ENCODE measurements at places on chromosomes 11 and 22.

DNA sequence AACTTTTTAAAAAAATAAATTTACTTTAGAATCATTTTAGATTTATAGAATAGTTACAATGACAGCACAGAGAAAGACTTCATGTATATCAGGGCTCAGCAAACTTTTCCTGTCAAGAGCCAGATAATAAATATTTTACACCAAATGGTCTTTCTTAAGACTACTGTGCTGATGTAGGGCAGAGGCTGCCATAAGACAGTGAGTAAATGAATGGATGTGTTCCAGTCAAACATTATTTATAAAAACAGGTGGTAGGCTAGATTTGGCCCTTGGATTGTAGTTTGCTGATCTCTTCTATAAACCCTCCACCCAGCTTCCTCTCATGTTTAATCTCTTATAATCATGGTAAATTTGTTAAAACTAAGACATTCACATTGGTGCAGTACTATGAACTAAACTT, 33.0 kb downstream of the CECR2 start:
- DNase-seq = no peak

DNA sequence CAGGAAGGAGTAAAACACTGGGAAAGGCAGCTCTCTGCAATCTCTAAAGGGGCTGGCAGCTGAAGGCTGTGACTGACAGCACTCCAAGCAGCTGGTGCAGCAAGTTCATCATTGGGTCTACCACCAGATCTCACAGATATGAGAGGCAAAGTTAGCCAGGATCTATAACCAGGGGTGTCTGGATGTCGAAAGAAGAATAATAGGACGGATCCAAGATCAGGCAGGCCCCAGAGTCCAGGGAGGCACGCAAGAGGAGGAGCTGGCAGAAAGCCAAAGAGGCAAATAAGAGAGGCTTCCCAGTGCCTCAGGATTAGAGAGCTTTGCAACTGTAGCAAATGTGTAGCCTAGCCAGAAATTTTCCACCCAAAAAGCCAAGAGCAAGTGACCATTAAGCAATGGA, 77.1 kb downstream of the RBMXL2 start:
- no peak for DNase-seq

DNA sequence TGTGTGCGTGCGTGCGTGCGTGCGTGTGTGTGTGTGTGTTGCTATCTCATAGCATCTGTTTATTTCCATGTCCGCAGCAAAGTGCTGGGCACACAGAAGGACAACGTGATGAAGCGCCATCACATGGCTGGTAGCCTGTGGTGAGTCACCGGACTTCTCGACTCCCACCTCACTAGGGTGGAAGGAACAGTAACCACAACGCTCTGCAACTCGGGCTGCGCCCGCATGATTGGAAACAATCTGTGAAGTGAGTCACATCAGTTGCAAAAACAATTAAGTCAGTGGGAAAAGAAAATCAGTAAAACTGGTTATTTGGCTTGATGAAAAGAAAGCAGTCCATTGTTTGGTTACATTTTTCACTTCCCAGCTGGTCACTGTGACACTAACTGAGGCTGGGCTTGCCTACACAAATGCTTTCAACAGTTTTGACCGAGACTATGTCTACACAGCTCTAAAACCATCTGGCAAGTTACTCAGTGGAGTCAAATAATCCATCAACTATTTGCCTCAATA, 437.3 kb upstream of the CADM1 start:
- peak; percentile 95 for DNase-seq

DNA sequence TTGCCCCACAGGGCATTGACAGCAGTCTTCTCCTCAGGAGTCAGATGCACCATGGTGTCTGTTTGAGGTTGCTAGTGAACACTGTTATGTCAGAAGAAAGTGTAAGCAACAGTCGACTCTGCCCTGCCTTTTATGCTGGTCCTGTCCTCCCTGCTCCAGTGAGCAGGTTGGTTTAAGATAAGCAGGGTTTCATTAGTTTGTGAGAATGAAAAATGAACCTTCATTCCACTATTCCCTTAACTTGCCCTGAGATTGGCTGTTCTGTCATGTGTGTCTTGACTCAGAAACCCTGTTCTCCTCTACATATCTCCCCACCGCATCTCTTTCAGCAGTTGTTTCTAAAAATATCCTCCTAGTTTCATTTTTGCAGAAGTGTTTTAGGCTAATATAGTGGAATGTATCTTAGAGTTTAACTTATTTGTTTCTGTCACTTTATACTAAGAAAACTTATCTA, at the start of gene HBD:
TSS of gene HBD (minus strand) at position 103 of the 454 bp plus-strand sequence. CDS start at position 53, 50 bp downstream.
- no peak for DNase-seq

DNA sequence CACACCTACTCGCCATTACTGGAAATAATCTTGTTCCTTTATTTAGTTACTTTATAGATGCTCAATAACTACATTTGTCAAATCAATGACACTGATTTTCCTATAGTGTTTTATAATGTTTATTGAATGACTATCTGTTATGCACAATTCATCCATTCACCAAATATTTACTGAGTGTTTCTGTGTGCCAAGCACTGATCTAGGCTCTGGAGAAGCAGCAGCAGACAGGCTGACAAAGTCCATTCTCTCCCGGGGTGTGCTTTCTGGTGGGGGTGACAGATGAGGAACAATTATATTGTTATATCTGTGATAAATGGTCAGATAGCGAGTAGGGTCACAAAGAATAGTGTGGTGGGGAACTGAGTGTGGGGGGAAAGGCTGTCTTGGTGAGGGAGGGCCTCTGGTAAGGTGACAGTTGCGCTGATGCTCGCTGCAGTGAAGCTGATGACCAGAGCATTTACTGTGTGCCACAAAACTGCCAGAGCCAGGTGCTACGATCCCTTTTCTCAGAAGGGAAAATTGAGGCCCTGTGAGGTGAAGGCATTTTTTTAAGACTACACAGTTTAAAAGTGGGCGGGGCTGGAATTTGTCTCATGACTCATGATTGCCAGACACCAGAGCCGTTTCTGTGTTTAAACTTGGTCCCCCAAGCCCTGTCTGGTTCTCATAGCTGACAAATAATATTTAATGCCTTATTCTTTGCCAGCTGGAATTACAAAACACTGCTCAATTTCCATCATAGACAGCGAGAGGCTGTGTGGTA, 10.2 kb downstream of the PACS1 start:
- no peak for DNase-seq

DNA sequence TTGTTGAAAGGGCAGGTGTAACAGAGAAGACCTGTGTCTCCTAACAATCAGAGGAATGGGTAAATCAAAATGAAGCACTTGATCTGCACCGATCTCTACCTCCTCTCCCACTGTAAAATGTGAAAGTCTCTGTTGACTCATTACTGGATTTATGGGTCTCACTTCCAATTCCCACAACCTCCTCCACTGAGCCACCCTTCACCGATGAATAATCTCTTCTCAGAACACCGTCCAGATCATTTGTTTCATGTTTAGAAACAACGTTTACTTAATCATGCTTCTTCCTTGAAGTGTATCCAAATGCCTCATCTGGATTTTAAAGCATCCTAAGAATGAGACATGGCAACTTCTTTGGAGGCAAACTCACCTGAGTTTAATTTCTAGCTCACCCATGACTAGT, 643.6 kb downstream of the ETS1 start:
- no peak for DNase-seq

DNA sequence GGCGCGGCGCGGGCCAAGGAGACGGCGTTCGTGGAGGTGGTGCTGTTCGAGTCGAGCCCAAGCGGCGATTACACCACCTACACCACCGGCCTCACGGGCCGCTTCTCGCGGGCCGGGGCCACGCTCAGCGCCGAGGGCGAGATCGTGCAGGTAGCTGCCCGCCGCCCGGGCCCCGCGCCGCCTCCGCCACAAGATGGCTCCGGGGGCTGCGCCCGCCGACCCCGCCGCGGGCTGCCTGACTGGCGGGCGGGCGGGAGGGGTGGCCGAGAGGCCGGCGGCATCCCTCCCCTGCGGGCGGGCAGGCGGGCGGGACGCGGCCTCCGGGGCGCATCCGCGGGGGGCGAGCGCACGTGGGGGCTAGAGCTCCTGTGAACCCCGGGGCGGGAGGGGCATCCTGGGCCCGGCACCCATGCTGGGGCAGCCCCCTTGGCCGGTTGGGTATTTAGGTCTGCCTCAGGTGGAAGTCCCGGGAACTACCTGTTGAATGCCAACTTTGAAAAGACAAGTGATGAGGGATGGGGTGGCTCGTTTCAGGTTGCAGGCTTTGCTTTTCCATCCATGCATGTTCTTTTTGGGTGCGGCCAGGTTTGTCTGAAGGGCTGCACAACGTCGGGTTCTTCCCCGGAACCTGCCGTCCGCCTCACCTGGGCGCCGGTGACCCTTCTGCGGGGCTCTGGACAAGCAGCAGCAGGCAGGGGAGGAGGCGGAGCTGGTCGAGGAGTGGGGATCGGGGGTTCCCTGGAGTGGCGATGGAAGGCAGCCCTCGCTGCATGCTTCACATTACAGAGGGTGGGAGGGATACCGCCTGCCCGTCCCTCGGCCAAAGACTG, 760 bp downstream of the ZNRF3 start:
- DNase-seq = no peak

DNA sequence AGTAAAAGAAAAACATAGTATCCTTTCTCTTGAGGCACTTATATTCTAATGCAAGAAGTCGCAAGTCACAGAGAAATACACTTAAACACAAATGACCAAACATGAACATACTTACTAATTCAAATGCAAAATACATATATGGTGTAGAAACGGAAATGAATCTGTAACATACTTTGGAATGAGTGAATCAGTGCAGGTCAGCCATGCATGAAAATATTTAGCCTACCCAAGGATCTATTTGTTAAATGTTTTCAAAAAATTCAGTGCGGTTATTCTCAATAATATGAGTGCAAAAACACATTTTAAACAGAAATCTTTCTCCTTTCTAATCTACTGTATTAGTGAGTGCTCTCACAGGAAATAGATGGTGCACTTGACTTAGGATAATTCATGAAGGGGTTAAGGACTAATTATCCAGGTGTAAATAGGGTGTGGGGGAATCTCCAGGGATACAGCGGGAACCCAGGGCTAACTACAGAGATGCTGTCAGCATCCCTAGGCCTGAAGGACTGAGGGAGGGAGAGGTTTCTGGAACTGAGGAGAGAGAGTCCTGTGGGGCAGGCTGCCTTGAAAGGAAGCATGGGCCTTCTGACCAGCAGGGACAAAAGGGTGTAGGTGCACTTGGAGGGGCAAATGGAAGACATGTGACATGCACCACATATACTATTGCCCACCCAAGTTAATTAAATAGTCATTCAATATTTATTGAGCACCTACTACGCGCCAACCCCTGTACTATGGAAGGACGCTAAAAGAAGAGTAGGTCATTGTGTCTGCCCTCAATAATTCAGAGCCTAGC, 139.2 kb downstream of the MAML2 start:
- no peak for DNase-seq

All from COLO829 (cell line).